ENCODE measurements at places on chromosomes 3 and 15.

GRCh38 chr3:148861277-148861869 lies 3.7 kb upstream of the CPA3 start:
- DNase-seq: no peak

GRCh38 chr3:162072656-162073164 lies 576.1 kb downstream of the OTOL1 start:
- no peak for DNase-seq

DNA sequence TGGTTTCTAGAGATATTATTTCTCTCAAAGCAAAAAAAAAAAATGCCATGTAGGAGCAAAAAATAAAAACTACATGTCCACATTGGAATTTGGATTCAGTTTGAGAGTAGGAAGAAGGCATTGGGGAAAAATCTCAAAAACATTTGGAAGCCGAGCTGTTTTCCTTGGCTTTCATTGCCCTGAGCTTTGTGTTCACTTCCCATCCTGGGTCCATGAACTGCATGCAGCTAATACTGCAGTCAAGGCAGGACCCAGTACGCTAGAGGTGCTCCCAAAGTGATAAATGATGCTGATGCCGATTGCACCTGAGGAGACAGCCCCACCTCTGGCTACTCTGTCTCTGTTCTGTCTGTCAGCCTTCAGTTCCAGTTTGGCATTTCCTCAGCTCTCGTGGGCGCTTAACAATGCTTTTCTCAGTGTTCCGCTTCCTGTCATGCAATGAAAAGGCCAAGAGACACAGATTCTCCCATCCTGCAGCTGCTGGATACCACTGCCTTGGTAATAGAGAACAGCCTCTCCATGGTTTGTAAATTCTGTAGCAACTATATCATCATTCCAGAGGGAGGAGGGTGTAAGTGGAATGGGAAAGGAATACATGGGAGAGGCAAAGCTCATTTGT lies 181.8 kb downstream of the RYR3 start:
- DNase-seq: no peak

GRCh38 chr3:41932464-41932863 lies 29.4 kb downstream of the ULK4 start:
- DNase-seq: no peak

DNA sequence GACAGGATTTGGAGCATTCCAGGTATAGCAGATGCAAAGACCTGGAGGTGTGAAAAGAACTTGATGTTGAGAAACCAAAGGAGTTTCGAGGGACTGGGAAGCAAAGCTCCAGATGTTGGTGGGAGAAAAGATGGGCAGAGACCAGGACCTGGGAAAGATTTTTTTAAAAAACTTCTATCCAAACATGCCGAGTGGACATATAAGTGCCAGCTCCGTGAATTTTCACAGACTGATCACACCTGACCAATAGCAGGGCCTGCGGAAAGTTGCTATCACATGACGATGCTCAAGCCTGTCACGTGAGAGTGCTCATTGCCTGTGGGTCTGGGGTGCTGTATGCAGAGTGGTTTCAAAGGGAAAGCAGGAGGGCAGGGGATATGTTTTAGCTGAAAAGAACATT lies 19.9 kb downstream of the SMAD6 start:
- DNase-seq: no peak

DNA sequence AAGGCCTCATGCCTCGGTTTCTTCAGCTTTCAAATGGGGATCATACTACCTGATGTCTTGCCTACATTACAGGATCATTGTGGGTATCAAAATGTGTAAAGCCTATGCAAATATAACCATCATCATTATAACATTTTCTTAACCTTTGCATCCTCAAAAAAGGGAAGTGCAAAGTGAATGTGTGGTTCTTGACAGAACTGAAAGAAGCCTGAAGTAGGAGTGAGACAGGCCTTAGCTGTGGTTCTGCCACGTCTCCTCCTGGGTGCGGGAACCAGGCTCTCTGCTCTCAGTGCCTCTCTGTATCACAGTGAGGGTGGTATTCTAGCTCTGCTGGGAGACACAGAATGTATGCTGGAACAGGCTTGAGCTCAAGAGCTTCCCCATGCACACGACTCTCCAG lies 316.9 kb upstream of the ICE2 start:
- DNase-seq: no peak

Data from Caco-2 (cell line).